ENCODE measurements at places on chromosomes 2 and 18.

- no peak for DNase-seq
Observed at GRCh38 chr2:160741271-160741670, 247.7 kb upstream of the RBMS1 start.

- DNase-seq, result no peak
Observed at GRCh38 chr2:8597559-8598225, 84.2 kb upstream of the ID2 start.

DNA sequence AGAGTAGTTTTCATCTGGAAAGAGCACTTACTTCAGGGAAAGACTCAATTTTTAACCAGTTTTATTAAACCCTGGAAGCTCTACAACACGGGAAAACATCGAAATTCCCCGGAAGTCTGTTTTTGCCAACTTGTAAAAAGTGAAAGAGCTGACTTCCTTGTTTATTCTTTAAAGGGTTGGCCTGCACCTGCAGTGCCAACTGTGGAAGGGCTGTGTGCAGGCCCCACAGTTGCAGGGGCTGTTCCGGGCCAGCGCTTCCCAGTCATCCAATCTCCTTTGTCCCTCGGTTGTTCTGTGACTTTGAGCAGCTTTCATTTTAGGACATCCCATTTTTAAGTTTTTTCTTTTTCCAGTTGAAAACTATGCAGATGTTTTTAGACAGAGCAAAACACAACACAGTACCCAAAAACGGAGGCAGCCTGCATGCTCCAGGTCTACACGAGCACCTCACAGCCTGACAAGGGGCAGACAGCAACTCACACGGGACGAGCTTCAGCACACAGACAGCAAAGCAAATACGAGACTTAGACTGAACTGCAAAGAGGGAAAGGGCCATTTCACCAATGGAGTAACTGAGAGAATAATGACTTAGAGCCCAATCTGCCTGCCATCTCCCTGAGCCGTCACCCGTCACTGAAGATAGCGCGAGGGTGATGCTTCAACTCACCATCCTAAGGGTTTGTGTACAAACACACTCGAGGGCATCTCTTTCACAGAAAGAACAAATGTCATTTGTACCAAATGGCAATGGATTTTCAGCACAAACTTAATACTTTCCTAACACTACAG, 70.6 kb downstream of the EMILIN2 start:
- DNase-seq, result no peak

DNA sequence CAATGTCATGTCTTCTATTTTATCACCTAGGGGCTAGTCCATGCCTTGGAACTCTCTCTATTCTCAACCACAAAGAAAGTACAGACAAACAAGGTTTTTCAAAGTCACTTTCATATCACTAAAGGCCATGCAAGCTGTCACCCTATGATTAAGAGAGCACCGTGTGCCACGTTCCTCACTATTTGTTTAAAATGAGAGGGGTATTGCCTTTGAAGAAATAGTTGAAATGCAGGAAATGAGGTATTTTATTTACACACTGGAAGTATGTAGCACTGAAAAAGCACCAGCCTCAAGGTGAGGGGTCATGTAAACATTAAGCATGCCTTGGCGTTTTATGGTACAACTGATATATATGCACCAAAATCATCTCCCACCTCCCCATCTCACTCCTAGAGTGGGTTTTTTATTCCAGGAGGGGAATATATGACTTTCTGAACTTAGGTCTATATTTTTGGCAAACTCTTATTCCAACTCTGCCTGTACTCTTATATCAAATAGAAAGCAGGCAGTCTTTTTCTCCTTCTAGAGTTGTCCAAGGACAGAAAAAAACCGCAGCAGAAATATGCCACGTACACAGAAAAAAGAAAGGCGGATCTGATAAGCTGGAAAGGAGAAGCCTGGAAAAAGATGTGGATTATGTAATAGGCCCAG, 53.5 kb downstream of the VSNL1 start:
- DNase-seq, result no peak

- DNase-seq, result no peak
Observed at GRCh38 chr2:175630280-175631244, 371.5 kb downstream of the LNPK start.

- no peak for DNase-seq
Observed at GRCh38 chr18:37564711-37565100, 892 bp downstream of the CELF4 start.

GRCh38 chr2:156708051-156708450, 271.9 kb downstream of the GPD2 start:
- DNase-seq, result no peak

DNA sequence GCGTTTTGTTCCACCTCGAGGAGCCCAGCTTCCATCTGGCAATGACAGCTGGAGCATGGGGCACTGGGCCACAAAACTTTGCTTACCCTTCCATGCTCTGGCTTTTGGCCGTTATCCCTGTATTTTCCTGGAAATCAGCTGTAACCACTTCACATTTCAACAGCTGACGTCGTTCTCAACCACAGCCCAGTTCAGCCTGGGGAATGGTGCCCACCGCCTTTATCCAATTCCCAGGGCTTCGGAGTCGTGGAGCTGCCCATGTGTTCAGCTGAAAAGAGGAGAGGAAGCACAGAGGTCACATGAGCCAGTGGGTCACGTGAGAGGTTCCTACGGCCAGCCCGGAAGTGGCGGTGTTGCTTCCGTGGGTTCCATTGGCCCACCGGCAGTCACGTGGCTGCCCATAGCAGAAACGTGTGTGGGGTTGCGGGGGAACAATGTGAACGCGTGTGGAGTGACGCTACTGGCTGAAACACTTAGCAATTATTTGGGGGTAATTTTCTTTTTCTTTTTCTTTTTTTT, 16.7 kb upstream of the EDAR start:
- DNase-seq, result no peak

DNA sequence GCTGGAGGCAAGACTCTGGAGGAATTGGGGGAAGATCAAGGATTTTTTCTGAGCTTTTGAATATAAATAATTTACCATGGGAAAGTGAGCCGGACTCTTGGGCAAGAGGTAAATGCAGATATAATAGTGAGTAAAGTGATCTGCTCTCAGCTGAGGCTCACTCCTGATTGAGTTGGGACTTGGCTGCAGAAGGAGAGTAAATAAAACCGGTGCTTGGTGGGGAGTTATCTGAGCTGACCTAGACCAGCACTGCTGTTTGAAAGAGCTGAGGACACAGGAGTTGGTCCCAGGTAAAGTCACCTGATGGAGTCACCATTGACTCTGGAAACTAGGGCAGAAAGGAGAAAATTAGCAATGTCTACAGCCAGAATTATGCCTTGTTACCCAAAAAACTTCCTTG, 57.3 kb upstream of the LRPPRC start:
- DNase-seq, result no peak

DNA sequence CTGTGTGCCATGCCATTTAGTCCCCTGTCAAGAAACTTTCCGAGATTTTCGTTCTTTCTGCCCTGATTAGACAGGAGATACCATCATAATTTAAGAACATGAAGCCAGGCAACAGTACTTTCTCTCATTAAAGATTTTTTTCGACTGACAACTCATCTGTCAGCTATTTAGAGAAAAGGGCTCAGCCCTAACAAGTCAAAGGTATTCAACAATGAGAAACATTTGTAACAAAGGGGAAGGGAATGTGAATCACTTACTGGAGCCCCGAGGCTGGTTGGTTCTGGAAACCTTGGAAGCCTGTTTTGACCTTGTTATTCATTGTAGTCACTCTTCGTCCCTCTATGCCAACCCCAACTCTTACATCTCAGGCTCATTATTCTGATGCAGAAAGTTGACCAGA, 199.4 kb downstream of the SPP2 start:
- no peak for DNase-seq

- no peak for DNase-seq
Observed at GRCh38 chr2:229475778-229476177, 204.7 kb upstream of the PID1 start.

Data from Peyer's patch (tissue), 4 donors.